ENCODE measurements at places on chromosomes 12 and 14. TPM values are rescaled to one million over a fixed set of nuclear protein-coding genes. Genes with fewer than 3 reads are reported as not detected.

Gene ST8SIA1
- total RNA-seq: under 0.01 TPM

Gene CLEC4A
- total RNA-seq: not detected

Gene C12orf54
- total RNA-seq: not detected

Gene KLHL28
- total RNA-seq: 4.3 TPM

Gene LTB4R2
- 1.2 TPM for total RNA-seq

Gene RAPGEF3
- total RNA-seq: 0.72 TPM

Gene SLC2A13
- total RNA-seq: 27.4 TPM

Gene ESRRB
- not detected for total RNA-seq

Gene RERG
- 0.26 TPM for total RNA-seq

Gene TSPAN9
- 27.4 TPM for total RNA-seq

Gene PDE3A
- 3.6 TPM for total RNA-seq

Gene LALBA
- not detected for total RNA-seq

Gene WNT1
- total RNA-seq: not detected

Gene TMEM179
- total RNA-seq: not detected

Gene RNF212B
- total RNA-seq: not detected

Gene MYH6
- not detected for total RNA-seq

Gene TSHR
- total RNA-seq: not detected

Gene APOLD1
- total RNA-seq: 2.8 TPM

Gene SIX6
- not detected for total RNA-seq

Gene PYGL
- total RNA-seq: 32.3 TPM

Gene VASH1
- total RNA-seq: 7.2 TPM

Gene PPM1H
- 0.08 TPM for total RNA-seq

Gene ESR2
- 0.40 TPM for total RNA-seq

Gene BICDL1
- under 0.01 TPM for total RNA-seq

Gene PMCH
- not detected for total RNA-seq

Gene GPR135
- 2.6 TPM for total RNA-seq

All from epithelial cell of alveolus of lung (primary cell).